ENCODE measurements at places on chromosomes 3 and 15. TPM values are rescaled to one million over a fixed set of nuclear protein-coding genes. Genes with fewer than 3 reads are reported as not detected.

GRCh38 chr15:88985547-88986393, 72.6 kb upstream of the MFGE8 start:
- no peak for DNase-seq
- no peak overlapping the region for H3K27ac ChIP-seq
- H3K36me3 ChIP-seq = no peaks in the 10 kb centered on the region
- H3K4me3 ChIP-seq = no peak overlapping the region
- H3K27me3 ChIP-seq = peaks cover 4% of the 10 kb centered on the region

DNA sequence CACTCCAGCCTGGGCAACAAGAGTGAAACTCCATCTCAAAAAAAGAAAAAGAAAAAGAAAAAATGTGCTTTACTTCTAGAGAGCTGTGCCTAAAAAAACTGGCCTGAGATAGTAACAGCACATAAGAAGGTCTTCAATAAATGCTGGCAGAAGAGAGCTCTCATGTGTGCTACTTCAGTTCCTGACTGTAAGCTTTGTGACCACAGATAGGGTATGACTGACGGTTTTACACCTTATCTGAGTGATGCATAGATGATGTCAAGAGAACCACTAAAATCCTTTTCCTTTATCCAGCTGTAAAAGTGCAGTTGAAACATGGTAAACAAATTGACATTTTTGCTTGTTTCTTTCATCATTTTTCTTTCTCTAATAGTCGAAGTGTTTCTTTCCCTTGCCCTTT, 127.9 kb downstream of the C3orf70 start:
- no peak overlapping the region for H3K27ac ChIP-seq
- no peaks in the 10 kb centered on the region for H3K27me3 ChIP-seq
- H3K4me1 ChIP-seq = no peaks in the 10 kb centered on the region
- H3K4me3 ChIP-seq = no peak overlapping the region

GOLGA6A gene
- total RNA-seq = not detected

DZIP1L gene
- not detected for total RNA-seq

Measured in activated CD8-positive, alpha-beta T cell treated with anti-CD3 and anti-CD28 coated beads, Interleukin-2, amount 10 ng/mL, durations not matched to agents 7 days and 5 days (primary cell).